Right ventricle myocardium inferior (tissue), 1 donor: ENCODE measurements at places on chromosomes 4 and X. TPM values are rescaled to one million over a fixed set of nuclear protein-coding genes. Genes with fewer than 3 reads are reported as not detected.

GUCY1B1 gene
- 32.6 TPM for total RNA-seq

VCX3A gene
- total RNA-seq, result not detected

GNRHR gene
- total RNA-seq, result not detected

ZNF630 gene
- total RNA-seq, result 2.4 TPM

GYPE gene
- total RNA-seq, result 0.24 TPM

SORBS2 gene
- total RNA-seq, result 828 TPM

VSIG4 gene
- total RNA-seq, result 65.1 TPM

SPANXN5 gene
- not detected for total RNA-seq

GAB3 gene
- 12.1 TPM for total RNA-seq
